ENCODE measurements at places on chromosomes 2 and 18. TPM values are rescaled to one million over a fixed set of nuclear protein-coding genes. Genes with fewer than 3 reads are reported as not detected.

CIDEA gene
- total RNA-seq, result 0.05 TPM

PSD4 gene
- 81.8 TPM for total RNA-seq

- H3K27me3 ChIP-seq, result no peaks in the 10 kb centered on the region
- no peaks in the 10 kb centered on the region for H3K36me3 ChIP-seq
- no peak overlapping the region for H3K4me3 ChIP-seq
- DNase-seq, result no peak
These were observed 65.1 kb downstream of the CERS6 start for GRCh38 chr2:168521053-168521741.

DNA sequence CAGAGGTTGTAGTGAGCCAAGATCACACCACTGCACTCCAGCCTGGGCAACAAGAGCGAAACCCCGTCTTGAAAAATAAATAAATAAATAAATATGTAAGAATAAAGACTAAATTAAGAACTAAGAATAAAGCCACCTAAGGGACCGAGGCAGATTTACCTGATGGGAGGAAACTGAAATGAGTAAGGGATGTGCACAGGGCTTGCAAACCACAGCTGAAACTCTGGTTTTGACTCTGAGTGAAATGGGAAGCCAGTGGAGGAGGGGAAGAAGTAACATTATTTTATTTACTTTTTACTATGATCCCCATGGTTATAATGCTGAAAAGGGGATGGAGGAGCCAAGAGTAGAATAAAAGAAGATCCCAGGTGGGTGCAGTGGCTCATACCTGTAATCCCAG, 107.3 kb downstream of the CABYR start:
- H3K4me3 ChIP-seq, result no peak overlapping the region
- H3K27ac ChIP-seq, result no peak overlapping the region
- no peak for DNase-seq
- no peaks in the 10 kb centered on the region for H3K4me1 ChIP-seq
- no peaks in the 10 kb centered on the region for H3K27me3 ChIP-seq
